ENCODE measurements at places on chromosomes 5 and 9. TPM values are rescaled to one million over a fixed set of nuclear protein-coding genes. Genes with fewer than 3 reads are reported as not detected.

DNA sequence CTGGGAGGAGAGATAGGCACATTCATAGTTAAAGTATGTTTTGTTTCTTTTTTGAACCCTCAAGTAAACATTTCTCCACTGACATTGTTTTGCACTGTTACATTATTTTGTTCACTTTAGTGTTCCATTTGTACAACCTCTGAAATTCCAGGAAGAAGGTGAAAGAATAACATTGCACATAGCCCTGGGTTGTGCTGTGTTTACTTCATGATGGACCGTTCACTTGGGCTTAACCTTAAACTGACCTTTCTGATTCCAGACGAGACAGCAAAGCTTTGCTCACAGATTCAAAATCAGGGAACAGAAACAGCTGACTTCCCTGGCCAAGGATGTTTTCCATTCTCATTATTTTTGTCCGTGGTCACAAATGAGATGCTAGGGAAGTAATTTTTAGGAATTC is 42.8 kb upstream of the GDNF start:
- no peak overlapping the region for H3K27ac ChIP-seq
- no peaks in the 10 kb centered on the region for H3K4me1 ChIP-seq
- no peak overlapping the region for H3K4me3 ChIP-seq
- no peaks in the 10 kb centered on the region for H3K36me3 ChIP-seq

DNA sequence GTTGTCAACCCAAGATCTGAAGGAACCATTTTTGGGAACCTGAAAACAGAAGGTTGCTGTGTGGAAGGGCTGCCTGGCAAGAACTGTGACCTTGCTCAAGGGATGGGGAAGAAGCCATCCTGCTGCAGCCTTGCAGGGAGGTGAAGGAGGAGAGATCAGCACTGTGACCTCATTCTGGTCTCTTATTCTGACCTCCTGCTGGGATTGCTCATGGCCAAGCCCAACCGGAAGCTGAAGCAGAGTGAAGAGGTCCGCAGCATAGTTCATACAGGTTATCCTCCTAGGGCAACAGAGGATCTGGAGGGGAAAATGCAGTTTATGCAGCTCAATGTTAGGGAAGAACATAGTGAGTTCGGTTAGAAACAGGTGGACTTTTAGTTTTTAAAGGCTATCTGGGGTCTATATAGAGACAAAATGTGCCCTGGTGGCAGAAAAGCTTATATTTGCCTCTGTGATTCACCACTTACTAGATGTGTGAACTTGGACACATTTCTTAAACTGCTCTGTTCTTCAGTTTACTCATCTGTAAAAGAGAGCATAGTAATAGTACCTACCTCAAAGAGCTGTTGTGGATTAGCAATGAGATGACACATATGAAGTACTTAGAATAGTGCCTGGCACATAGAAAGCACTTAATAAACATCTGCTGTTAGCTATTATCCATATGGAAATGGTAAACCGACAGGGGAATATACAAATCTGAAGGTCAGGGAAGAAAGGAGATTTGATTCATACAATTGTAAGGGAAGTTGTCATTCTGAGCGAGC is 57.9 kb upstream of the BNC2 start:
- H3K4me1 ChIP-seq, result no peaks in the 10 kb centered on the region
- H3K4me3 ChIP-seq, result no peak overlapping the region
- DNase-seq, result no peak
- H3K36me3 ChIP-seq, result no peaks in the 10 kb centered on the region

DNA sequence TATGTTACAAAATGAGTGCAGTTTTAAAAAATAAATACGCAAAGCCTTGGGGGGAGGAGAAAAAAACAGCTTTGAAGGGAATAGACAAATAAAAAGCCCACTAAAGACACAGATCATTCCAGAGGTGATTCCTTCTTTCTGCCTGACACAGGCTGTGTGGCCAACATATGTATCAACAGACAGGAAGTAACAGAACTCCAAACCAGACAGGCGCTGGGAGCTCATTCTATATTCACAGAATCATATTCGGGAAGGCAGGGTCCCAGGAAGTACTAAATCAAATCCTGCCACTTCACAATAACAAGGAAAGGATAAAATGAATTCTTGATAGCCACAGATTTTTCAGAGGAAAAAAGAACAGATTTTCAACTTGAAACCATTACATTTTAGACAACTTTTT is 62.1 kb downstream of the SEMA5A start:
- peaks cover 6% of the 10 kb centered on the region for H3K4me1 ChIP-seq
- H3K27ac ChIP-seq, result no peak overlapping the region
- H3K36me3 ChIP-seq, result no peaks in the 10 kb centered on the region
- no peaks in the 10 kb centered on the region for H3K27me3 ChIP-seq
- no peak overlapping the region for H3K4me3 ChIP-seq

DNA sequence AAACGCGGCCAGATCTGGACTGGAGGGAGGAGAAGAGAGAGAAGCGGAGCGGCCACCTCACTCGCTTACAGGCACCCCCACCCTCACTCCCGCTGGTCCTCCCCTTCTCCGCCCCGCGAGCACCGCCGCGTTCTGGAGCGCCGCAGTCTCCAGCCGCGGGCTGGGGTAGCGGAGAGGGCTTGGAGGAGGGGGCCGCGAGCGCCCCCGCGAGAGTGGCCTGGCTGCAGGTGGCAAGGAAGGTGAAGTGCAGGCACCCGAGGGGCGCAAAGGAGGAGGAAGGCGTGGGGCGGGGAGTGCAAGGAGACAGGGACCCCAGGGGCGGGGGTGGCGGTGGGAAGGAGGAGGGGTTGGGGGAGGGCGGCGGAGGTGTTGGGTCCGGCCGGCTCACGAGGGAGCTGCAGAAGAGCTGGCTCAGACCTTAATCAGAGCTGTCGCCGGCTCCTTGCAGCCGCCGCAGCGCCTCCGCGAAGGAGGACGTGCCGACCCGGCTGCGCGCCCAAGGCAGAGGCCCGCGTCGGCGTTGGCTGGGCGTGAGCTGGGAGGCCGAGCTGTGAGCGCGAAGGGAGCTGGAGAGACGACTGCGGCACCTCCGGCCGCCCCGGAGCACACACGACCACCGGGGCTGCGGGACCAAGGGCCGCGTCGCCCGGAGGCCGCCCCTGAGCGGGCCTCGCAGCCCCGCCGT is at the start of gene DMRT3:
DMRT3 (plus strand) TSS at position 398 of the 685 bp plus-strand sequence. CDS start 347 bp downstream, outside the sequence.
- H3K27ac ChIP-seq, result no peak within 1 kb of the TSS
- peak within 1 kb of the TSS; percentile 20 for H3K4me3 ChIP-seq
- H3K27me3 ChIP-seq, result peaks cover 51% of the 10 kb centered on the region
- no peak for DNase-seq
- H3K4me1 ChIP-seq, result no peaks in the 10 kb centered on the region

DNA sequence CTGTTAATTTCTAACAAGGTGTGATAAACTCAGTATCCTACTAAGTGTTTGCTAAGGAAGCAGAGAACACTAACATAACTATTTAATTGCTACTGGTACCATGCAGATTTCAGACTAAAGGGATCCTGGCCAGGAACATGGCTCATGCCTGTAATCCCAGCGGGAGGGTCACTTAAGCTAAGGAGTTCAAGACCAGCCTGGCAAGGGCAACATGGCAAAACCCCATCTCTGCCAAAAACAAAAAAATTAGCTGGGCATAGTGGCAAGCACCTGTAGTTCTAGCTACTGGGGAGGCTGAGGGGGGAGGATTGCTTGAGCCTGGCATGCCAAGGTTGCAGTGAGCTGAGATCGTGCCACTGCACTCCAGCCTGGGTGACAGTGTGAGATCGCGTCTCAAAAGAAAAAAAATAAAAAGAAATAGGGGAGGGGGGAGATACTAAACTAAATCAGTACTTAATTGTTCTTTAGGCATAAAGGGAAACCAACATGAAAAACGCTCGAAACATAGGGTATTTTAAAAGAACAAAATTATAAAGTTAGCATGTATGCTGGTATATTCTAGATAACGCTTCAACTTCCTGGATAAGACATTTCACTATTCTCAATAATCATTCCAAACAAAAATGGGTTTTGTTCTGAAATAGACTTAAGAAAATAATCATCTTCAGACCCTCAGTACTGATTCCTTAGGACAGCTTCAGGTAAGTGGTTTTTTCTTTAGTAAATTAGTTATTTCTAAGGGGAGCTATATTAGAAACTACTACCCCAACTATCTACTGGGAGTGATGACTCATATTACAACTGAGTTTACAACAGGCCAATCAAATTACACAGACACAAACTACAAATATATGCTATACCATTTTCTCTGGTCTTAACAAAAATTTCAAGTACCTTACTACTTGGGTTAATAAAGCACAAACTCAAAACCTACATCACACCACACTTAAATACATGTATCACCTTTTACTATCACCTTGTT is 3.5 kb downstream of the PANK3 start:
- peaks cover 38% of the 10 kb centered on the region for H3K4me1 ChIP-seq
- H3K36me3 ChIP-seq, result no peaks in the 10 kb centered on the region
- no peak overlapping the region for H3K4me3 ChIP-seq
- DNase-seq, result no peak
- no peaks in the 10 kb centered on the region for H3K27me3 ChIP-seq

HTR1A gene
- total RNA-seq, result not detected

DNA sequence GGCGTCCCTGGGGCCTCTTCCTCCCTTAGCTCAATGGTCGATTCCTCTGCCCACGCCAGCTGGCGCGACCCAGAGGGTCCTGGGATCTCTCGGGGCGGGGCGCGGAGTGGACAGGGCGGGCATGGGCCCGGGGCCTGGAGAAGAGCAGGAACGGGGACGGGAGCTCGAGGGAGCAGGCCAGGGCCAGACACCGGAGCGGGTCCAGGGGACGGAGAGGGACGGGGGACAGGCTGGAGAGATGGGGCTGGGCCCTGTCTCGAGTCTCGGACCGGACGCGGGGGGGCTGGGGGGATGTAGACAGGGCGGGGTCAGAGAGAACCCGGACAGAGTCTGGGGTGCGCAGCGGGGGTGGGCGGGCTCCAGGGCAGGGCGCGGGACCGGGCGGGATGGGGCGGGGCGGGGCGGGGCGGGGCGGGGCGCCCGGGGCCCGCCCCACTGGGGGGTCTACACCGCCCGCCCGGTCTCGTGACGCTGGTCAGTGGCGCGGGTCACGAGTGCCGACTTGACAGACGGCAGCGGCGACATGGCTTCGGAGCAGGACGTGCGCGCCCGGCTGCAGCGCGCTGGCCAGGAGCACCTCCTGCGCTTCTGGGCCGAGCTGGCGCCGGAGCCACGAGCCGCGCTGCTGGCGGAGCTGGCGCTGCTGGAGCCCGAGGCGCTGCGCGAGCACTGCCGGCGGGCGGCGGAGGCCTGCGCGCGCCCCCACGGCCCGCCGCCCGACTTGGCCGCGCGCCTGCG is at the start of gene UAP1L1:
UAP1L1 (plus strand) TSS at position 508 of the 738 bp plus-strand sequence; CDS start at position 524, 16 bp downstream.
- H3K4me3 ChIP-seq, result peak within 1 kb of the TSS; percentile 70
- peak; percentile 81 for DNase-seq
- no peaks in the 10 kb centered on the region for H3K4me1 ChIP-seq
- H3K27ac ChIP-seq, result peak within 1 kb of the TSS; percentile 80
- H3K27me3 ChIP-seq, result no peaks in the 10 kb centered on the region

PAX5 gene
- total RNA-seq, result 0.59 TPM

SVEP1 gene
- 20.0 TPM for total RNA-seq

- H3K27ac ChIP-seq, result no peak overlapping the region
- no peak overlapping the region for H3K4me3 ChIP-seq
- H3K4me1 ChIP-seq, result no peaks in the 10 kb centered on the region
- H3K36me3 ChIP-seq, result no peaks in the 10 kb centered on the region
These were observed 82.5 kb downstream of the TARS1 start for GRCh38 chr5:33523208-33523771.

CCDC171 gene
- total RNA-seq, result 1.4 TPM

DNA sequence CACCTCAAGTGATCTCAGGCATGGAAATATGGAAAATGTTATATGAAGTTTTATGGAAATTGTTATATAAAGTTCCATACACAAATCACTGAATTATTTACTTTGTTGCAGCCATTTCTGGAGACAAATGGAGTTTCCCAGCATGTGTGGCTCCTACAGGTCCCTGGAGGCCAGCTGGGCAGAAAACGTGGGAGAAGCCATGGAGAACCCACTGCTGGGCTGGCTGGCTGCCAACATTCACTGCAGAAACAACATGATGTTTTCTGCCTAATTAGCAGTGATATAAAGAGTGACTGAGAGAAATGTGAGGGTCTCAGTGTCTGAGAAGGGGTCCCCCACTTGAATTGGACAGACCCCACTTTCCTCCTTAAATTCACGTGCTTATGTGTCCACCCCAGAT is 208.8 kb upstream of the IRX2 start:
- H3K4me3 ChIP-seq, result no peak overlapping the region
- H3K36me3 ChIP-seq, result no peaks in the 10 kb centered on the region
- no peaks in the 10 kb centered on the region for H3K4me1 ChIP-seq

C5orf46 gene
- 2.7 TPM for total RNA-seq

TLX3 gene
- not detected for total RNA-seq

FBLL1 gene
- total RNA-seq, result not detected

DNA sequence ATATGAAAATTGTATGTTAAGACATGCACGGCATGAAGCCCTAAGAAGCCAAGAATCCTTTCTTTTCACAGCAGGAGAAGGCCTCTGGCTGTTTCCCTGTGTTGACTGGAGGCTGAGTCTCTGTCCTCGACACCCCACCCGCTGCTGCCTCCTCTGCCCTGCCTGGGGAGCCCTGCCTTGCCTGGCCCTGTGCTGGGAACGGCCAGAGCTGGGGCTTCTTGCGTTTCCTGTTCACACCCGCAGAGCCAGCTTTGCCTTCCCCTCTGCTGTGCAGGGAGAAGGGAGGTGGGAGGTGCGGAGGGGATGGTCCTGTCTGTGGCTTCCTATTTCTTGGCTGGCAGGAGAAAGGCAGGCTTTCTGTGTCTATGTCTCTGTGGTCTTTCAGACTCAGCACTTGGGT is 6.9 kb upstream of the GMCL2 start:
- DNase-seq, result no peak
- H3K27ac ChIP-seq, result no peak overlapping the region
- no peaks in the 10 kb centered on the region for H3K36me3 ChIP-seq
- H3K4me1 ChIP-seq, result no peaks in the 10 kb centered on the region
- H3K27me3 ChIP-seq, result no peaks in the 10 kb centered on the region

ECSCR gene
- total RNA-seq, result 35.4 TPM

DNA sequence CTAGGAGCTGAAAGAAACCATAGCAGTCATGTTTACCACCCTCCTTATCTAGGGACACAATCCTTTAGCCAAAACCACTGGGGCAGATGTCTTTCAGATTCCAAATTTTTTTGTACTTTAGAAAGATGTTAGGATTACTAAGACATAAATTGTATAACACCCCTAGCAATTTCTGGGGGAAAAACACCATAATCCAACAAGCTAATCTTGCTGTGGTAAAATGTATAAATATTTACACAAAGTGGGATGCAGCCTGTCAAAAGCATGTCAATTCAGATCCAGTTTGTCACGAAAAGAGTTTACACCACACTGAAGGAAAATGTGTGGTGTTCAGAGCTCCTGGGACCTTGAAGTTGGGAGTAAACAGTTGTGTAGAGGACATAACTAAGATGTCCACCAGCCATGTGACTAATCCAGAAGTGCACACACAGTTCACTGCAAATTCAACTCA is 274.3 kb downstream of the ADAMTSL1 start:
- no peaks in the 10 kb centered on the region for H3K27me3 ChIP-seq
- H3K4me1 ChIP-seq, result no peaks in the 10 kb centered on the region
- H3K27ac ChIP-seq, result no peak overlapping the region

OR13C8 gene
- total RNA-seq, result not detected

- H3K27me3 ChIP-seq, result no peaks in the 10 kb centered on the region
- H3K27ac ChIP-seq, result no peak overlapping the region
- H3K4me1 ChIP-seq, result no peaks in the 10 kb centered on the region
- no peak overlapping the region for H3K4me3 ChIP-seq
- no peak for DNase-seq
- no peaks in the 10 kb centered on the region for H3K36me3 ChIP-seq
These were observed 9.8 kb upstream of the GNE start for GRCh38 chr9:36268007-36268427.

MAPK9 gene
- 25.1 TPM for total RNA-seq

- no peaks in the 10 kb centered on the region for H3K27me3 ChIP-seq
- H3K4me3 ChIP-seq, result no peak overlapping the region
- no peak for DNase-seq
- no peaks in the 10 kb centered on the region for H3K4me1 ChIP-seq
- H3K36me3 ChIP-seq, result peaks cover 43% of the 10 kb centered on the region
These were observed 10.3 kb downstream of the NINJ1 start for GRCh38 chr9:93123561-93124283.

ANKRD34B gene
- not detected for total RNA-seq

Data from right atrium auricular region (tissue), 2 donors.